Stimulated activated memory B cell treated with anti-CD40 and anti-IgM and Interleukin-4, amounts not matched to agents 10 μg/mL and 1 μg/mL and 100 μg/mL, for 72 hours (primary cell): ENCODE measurements at places on chromosomes 11 and 22.
A peak's percentile ranks its signal among the peaks of the same experiment; 100 is the strongest.

DNA sequence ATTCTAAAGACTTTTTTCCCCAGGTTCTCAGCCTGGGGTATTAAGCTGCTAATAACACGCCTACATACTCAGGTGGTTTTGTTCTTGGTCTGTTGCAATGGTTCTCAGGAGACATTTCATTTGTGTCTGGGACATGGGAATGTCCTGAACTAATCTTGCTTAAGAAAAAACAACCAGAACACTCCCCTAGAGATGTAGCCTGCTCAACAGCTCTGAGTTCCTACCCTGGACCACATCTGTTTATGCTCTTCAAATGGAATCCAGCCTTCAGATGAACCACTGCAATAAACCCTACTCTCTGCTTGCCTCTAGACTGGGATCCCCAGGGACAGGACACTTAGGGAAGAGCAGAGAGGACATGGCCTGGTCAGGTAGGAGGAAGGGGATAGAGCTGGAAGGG is 29.9 kb downstream of the RELT start:
- ATAC-seq: no peak

DNA sequence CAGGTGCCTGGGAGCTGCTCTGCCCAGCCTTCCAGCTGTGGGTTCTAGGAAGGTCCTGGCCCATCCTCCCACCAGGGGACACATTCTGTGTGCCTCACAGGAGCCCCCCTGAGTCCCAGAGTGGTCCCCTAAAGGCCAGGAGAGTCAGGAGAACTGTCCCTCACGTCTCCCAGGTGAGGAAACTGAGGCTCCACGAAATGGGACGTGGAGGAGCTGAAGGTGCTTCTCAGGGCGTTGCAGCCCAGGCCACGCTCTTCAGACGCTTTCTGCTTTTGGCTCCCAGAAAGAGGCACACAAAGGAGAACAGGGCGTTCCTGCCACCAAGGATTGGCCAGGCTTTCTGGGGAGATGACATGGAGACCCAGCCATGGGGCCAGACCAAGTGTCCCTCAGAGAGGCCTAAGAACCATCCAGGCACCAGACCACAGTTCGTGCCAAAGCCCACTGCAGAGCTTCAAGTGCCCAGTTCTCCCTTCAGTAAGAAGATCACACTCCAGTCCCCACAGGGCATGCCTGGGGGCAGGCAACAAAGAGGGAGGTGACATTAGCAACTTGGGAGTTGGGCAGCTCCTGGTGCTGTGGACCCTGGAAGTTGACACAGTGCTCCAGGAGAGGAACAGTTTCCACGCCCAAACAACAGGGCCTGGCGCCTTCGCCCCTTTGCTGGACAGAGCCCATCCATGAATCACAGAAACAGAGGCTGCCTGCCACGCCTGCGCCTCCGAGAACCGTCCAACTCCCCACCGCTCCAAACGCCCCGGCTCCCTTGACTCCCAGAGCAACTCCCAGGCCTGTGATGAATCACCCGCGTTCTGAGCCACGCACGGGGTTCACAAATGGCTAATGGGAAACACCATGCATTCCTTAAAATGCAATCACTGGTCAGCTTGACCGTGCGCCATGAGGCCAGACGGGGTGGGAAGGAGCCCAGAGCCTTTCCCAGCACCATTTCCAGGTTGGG is 589.2 kb downstream of the BRD1 start:
- ATAC-seq: no peak

GRCh38 chr11:69508974-69509373 is 27.5 kb downstream of the LINC01488 start:
- ATAC-seq: no peak

DNA sequence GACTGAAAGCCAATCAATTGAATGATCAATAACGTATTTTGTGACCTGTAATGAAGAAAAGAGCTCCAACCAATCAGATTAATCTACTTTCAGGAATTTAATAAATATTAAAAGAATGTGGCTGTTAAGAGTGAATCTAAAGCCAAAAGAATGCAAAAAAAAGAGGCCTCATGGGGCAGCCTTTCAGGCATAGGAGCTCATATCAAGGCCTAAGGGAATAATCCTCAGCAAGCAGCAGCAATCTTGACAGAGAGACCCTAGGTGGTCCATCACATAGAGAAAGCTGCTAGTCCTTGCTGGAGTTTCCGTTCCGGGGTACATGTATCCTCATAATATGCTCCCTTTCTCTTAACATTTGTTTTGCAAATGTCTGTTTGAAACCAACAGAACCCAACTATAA is 313.1 kb upstream of the PITPNB start:
- ATAC-seq: no peak

DNA sequence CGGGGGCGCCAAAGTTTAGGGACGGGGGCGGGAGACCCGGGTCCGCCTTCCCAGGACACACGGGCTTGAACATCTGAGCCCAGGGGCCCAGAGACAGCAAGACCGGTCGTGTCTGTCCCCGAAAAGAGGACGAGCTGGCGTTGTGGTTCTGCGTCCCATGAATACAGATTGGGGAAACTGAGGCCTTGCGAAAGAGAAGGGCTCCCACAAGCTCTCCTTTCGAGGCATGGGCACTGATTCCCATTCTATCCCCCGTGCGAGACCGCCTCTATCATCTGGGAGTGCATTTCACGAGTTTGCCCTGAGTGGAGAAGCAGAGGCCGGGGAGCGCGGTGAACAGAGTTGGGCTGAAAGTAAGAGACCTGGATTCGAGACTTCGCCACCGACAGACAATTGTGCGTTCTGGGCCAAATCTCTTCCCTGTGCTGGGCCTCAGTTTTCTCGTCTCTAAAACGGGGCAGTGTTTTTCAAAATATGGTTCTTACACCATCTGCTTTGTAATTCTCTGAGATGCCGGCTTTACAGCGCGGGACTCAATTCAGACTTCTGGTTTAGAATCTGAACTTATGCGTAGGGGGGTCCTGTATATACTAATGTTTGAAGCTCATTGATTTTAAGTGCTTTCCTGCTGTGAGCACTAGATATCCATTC is 471 bp downstream of the RNF185 start:
- ATAC-seq: peak; percentile 55

- no peak for ATAC-seq
Observed at GRCh38 chr11:45156201-45156600, 9.8 kb downstream of the PRDM11 start.

GRCh38 chr22:43474161-43475101 is 62.6 kb downstream of the MPPED1 start:
- no peak for ATAC-seq

- ATAC-seq: no peak
Observed at GRCh38 chr11:75910426-75911145, 95.6 kb downstream of the UVRAG start.

DNA sequence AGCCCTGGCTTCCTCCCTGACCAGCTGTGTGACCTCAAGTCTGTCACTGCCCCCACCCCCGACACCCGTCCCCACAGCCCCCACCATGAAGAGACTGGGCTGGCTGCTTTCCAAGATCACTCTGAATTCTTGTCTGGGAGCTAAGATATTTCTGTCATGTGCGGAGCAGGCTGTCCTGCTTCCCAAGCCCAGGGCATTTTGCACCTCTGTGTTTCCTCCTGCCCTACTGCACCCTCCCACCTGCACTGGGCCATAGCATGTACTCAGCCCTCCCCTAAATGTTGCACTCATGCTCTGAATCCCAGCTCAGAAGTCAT is 30.3 kb upstream of the MYEOV start:
- ATAC-seq: no peak

- no peak for ATAC-seq
Observed at GRCh38 chr22:19815823-19816290, 38.8 kb downstream of the GNB1L start.

DNA sequence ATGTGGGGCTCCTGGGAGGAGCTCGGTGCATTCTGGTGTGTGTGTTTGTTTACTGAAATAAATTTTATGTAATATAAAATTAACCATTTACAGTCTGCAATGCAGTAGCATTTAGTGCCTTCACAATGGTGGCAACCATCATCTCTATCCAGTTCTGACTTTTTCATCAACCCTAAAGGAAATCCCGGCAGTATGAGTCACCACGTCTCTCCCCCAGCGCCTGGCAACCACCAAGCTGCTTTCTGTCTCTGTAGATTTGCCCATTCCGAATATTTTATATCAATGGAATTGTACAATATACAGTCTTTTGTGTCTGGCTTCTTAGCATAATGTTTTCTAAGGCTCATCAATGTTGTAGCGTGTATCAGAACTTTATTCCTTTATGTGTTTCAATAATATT is 300.5 kb downstream of the MIAT start:
- no peak for ATAC-seq

DNA sequence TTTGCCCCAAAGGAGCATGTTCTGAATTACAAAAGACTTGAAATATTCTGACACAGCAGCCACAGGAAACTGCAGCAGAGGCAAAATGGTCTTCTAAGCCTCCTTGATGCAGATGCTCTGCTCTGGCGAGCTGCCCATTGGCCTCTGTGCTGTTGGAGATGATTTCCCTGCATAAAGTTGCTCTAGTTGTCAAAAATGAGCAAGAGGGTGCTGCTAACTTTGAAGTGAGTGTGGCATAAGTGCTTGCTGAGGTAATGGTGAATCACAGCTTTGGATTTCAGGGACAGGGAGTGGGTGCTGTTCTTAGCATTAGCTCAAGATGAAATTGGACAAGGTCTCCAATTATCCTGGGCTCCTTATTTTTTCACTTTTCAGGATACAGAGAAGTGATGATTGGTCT is 435.4 kb downstream of the TMEM135 start:
- ATAC-seq: no peak

GRCh38 chr22:19759427-19760057 is 1.0 kb upstream of the TBX1 start:
- ATAC-seq: no peak

DNA sequence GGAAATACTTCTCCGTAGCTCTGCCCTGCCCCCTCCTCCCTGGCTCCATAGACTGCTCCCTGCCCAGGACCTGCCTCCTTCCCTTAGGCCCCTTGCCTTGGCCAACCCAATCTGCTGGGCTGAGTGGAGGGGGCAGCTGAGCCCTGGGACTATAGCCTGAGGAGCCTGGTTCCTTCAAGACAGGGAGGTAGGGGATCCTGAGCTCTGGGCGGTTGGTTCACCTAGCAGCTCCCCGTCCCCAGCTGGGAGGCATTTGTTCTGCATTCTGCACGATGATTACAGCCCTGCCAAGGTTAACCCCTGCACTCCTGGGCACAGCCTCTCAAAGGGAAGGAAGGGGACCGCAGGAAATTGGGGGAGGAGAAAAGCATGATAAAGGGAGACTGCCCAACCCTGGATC is 3.6 kb upstream of the CDC42EP1 start:
- ATAC-seq: no peak

DNA sequence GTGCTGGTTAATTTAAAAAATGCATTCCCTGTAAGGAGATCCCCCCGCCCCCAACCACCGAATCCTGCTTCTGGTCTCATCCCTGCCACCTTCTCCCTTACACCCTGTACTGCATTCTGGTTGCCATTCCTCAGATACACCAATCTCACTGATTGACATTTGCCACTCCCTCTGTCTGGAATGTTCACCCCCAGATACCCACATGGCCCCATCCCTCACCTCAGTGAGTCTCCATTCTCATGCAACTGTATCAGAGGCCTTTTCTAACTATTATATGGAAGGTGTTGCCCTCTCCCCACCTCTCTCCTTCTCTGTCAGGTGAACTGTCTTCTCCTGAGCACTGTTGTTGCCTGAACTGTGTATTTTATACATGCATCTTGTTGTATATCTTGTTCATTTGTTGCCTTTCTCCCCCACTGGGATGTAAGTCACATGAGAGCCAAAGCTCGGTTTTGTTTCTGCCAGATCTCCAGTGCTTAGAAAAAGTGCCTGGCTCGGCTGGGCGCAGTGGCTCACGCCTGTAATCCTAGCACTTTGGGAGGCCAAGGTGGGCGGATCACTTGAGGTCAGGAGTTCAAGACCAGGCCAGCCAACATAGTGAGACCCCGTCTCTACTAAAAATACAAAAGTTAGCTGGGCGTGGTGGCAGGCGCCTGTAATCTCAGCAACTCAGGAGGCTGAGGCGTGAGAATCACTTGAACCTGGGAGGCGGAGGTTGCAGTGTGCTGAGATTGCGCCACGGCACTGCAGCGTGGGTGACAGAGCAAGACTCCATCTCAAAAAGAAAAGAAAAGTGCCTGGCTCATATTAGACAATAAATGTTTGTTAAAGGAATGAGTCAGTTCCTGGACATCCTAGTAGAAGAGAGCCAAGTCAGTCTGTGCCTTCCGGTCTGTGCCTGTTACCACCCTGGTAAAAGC is 61.0 kb downstream of the TNRC6B start:
- no peak for ATAC-seq

GRCh38 chr11:1597331-1597993 is 632 bp downstream of the KRTAP5-2 start:
- no peak for ATAC-seq

DNA sequence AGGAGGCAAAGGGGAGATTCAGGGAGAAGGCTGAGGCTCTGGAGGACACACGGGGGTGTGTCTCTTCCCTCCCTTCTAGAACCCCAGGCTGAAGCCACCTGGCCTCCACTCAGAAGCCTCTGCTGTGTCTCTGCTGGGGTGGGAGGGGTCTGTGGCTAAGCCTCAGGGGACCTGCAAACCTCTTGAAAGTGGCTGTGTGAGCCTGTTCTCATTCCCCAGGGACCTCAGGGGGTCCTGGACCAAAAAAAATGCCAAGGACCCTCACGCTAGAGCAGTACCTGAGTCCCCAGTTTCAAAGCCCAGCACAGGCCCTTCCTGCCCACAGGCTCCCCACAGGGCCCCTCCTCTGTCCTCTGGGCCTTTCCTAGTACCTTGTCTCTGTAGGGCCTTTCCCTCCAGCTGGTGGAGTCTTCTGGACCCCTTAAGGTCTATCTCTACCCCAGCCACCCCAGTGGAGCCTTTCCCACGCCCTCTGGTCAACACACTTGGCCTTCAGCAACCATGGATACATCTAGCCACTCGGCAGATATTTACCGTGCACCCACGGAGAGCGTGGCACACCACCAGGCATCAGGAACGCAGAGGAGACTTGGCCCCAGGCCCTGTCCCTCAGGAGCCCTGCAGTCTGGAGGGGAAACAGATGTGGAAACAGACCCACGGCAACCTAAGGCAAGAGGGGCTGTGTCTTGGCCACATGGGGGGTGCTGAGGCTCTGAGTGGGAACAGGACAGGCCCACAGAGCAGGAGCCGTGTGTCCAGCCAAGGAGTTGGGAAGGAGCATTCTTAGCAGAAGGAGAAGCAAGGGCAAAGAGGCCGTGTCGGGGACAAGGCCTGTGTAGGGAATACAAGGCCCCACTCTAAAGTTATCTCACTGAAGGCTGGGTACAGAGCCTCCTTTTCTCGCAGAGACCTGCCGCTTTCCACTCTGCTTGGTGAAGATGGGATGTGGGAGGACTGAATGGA is 18.5 kb downstream of the PLA2G6 start:
- peak; percentile 69 for ATAC-seq

- no peak for ATAC-seq
Observed at GRCh38 chr11:11291041-11292015, 61.7 kb downstream of the CSNK2A3 start.

- peak; percentile 24 for ATAC-seq
Observed at GRCh38 chr22:29701155-29701999, 18.4 kb upstream of the CABP7 start.

GRCh38 chr11:4713241-4713640 is 8.7 kb downstream of the MMP26 start:
- no peak for ATAC-seq

DNA sequence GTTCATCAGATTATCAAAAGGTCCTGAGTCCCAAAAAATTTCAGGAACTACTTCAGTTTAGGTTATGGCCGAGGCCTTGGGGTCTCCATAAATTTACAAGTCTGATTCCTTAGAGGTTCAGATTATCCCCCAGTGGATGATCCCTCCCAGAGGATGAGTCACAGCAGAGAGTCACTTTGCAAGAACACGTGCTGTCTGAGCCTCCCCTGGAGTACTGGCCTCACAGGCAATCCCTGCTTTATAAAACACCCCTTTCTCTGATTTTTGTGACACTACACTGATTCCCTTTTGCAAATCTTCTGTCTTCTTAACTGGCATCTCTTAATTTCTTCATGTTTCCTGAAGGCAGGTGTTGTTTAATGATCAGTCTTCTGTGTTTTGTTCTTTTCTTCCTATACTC is 45.3 kb downstream of the CCDC34 start:
- ATAC-seq: no peak
